ENCODE measurements at places on chromosomes 13 and 19.
A peak's percentile ranks its signal among the peaks of the same experiment; 100 is the strongest.

- no peak for DNase-seq
Measured at GRCh38 chr19:5292453-5292821, 48.2 kb downstream of the PTPRS start.

DNA sequence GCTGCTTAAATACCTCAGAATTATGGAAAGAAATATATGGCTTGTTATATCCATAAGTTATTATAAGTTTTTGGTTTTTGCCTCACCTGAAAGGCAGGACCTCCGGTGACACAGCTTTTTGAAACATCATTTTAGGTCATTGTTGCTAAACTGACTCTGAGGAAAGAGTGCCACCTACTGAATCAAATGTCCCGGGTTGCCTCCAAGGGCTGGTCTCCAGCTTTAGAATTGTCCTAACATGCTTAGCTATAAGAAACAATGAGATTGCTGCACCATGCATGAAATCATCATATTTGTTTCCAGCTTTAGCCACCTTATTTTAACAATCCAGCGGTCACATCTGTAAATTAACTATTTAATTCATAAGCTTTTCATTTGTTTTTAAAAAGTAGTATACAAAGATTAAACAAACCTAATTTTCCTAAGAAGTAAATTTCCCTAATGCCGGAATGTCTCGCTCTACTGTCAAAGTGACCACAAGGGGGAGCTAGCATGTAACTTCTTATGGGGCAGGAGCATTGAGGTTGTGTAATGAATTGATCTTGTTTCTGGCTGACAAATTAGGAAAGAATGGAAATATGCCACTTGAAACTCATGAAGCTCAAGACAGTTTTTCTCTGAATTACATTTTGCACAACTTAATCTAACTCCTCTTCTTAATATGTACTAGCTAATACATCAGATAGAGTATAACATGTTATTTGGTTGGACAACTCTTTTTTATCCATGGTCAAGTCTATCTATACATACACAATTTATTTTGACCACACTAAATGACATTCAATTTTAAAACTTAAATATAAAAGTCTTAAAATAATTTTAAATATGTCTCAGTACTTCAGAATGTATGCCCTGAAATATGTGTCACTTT lies 6.7 kb upstream of the PCDH17 start:
- DNase-seq: peak; percentile 12

- DNase-seq: peak; percentile 97
Measured at GRCh38 chr19:18007917-18008673, at the start of gene ARRDC2. TSS of gene ARRDC2 (plus strand) at chr19:18008170. CDS start at chr19:18008311, 141 bp downstream.

DNA sequence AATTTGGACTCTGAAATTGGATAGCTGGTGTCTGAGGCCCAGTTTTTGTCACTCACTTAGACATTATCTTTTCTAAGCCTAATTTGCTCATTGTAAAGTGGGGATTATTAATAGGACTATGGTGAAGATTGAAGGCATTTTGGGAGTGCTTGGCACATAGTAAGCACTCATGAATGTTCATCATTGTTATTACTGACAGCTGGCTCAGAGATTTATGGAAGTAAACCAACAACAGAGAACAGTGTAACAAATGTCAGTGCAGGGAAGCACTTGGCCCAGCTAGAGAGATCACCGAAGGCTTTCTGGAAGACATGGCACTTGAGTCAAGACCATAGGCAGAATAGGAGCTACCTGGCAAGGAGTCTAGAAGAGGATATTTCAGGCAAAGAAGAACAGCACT lies 92.3 kb downstream of the RFC3 start:
- DNase-seq: no peak

DNA sequence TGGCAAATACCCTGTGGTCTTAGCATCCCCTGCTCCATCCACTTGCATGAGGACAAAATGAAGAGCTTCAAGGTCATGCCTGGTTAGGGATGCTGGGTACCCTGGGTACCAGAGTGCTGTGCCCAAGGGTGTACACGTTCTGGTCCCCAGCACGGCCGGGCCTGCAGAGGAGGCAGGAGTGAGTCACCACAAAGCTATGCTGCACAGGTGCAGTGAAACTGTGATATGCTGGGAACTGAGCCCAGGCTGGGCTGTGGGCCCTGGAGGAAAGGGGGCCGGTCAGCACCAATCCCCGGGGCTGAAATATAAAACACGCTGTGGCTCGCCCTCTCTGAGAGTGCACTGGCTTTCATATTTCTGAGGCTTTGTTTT lies 95.1 kb downstream of the TSHZ3 start:
- peak; percentile 26 for DNase-seq
